ENCODE measurements at places on chromosomes 2 and 18.

- no peak for DNase-seq
These were observed 184.1 kb upstream of the TMEM200C start for GRCh38 chr18:6079406-6079805.

DNA sequence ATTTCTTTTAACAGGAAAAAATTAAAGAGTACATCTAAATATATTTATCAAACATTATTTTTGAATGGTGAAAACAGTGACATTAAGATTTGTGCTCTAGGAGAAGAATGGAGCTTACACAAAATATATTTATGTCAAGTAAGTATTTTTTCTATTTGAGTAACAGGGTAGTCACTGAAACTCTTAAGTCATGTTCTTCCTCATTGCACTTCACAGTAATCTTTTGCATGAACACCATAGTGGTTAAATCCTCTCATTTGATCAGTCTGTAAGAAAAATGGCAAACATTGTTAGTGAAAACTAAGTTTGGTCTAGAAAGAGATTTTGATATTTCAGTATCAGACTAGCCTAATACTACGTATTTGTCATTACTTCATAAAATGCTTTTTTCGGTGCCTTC is 8.1 kb downstream of the GMCL1 start:
- no peak for DNase-seq

DNA sequence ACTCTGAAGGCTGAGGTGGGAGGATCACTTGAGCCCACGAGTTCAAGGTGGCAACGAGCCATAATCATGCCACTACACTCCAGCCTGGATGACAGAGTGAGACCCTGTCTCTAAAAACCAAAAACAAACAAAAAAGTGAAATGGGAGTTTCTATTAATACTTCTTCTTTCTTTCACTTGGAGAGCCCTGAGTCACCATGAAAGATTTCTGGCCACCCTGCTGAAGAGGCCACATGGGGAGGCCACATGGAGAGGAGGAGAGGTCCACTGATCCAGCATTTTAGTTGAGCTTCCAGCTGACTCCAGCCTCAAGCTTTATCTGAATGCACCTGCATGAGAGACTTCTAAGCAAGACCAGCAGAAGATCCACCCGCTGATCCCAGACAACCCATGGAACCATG is 74.2 kb upstream of the LAPTM4A start:
- no peak for DNase-seq

- DNase-seq, result no peak
These were observed 115.7 kb downstream of the ZNF385B start for GRCh38 chr2:179745635-179746256.

DNA sequence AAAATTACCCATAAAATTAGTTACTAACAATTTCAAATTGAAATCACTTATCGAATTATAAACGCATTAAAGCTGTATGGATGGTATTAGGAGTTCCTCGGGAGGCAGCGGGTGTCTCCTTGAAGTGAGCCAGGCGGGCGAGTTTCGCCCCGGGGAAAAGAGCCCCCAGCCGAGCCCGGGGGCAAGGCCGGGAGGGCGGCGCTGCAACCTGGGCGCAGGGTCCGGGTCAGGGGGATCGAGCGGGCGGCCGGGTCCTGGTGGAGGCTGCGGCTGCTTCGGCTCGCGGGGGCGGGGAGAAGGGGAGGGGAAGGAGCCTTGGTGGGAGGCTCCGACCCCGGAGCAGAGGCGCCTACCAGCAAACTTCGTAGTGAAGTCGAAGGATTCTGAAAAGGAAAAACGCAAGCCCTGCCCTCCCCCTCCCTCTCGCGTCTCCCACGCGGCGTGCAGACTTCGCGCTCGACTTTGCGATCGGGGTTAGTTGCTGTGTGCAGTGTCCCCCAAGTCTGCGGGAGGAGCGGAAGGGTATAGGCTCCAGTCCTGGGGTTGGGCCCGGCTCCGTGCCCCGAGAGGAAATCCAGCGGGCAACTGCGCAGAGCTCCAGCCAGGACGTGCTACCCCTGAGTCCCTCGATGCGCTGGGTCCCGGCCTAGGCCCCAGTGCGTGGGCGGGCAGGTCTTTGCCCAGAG is 140.8 kb downstream of the MEIS1 start:
- DNase-seq, result no peak

- DNase-seq, result no peak
These were observed 724 bp downstream of the FTCDNL1 start for GRCh38 chr2:199850218-199850717.

- DNase-seq, result no peak
These were observed 208.2 kb downstream of the CCDC178 start for GRCh38 chr18:33232318-33232626.

GRCh38 chr2:69340101-69340775 is 46.8 kb downstream of the GFPT1 start:
- no peak for DNase-seq

- no peak for DNase-seq
These were observed 592 bp downstream of the ZNF397 start for GRCh38 chr18:35241448-35241804.

DNA sequence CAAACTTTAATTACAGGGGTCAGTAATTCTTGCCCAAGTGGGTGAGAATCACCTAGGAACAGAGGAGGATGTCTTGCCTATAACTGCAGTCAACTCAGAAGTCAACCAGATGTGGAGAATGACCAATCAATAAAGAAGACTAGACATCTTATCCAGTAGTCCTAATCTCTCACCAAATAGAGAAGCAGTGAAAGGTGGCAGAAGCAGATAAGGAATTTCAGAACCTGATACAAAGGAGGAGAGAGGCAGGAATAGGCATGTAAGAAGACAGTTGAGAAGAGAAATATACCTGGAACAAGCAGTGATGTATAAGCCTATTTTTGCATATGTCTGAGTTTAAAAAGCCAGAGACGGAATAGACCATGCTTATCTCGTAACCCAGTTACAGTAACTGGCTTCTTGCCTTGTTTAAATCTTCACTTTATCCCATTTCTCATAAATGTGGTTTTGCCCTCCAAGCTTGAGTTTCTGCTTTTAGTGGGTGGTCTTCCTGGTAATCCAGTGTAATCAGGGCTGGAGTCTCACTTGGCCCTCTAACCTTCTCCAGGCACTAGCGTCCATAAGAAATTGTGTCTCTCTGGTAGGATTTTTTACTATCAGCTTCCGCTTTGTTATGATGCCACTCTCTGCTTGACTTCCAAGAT is 401.0 kb downstream of the SUCLG1 start:
- no peak for DNase-seq

Data from posterior cingulate gyrus (tissue), 11 donors.